ENCODE measurements at places on chromosomes 6 and 20.

DNA sequence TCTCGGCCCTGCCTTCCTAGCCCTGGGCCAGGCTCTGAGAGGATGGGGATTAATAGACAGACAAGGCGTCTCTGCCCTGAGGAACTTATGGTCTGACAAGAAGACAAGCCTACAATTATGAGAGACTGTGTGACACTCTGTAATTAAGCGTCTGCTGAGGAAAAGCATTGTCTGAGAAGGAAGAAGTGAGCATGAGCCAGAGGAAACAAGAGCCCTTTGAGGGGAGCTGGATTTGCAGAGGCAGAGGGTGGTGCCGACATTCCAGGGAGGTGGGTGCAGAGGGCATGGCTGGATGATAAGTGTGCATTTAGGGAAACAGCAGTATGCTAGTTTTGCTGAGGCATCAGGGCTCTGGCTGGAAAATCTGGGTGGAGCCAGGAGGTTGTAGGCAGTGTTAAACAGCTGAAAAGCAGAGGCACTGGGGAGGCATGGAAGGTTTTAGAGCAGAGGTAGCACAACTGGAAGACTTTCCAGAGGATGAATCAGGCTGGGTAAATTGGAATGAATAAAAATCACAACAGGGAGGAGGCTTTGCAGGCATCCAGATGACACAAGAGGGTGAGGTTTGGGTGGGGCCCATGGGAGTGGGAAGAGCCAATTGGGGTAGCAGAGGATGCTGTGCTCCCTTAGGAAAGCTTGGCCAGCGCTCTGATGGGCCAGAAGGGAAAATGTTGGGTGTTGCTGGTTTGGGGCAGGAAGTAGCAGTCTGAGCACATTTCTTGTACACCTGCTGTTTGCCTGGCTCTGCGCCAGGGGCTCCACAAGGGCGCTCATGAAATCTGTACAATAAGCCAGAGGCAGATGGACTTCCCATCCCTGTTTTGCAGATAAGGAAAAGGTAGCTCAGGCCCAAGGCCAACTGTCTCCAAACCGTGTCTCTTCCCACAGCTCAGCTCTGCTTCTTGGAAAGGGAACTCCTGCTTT lies 74.0 kb upstream of the MYL9 start:
- DNase-seq = peak; percentile 57

GRCh38 chr20:54433636-54434035 lies 41.8 kb upstream of the DOK5 start:
- DNase-seq = no peak

GRCh38 chr6:138493413-138493812 lies 5.9 kb downstream of the NHSL1 start:
- no peak for DNase-seq

DNA sequence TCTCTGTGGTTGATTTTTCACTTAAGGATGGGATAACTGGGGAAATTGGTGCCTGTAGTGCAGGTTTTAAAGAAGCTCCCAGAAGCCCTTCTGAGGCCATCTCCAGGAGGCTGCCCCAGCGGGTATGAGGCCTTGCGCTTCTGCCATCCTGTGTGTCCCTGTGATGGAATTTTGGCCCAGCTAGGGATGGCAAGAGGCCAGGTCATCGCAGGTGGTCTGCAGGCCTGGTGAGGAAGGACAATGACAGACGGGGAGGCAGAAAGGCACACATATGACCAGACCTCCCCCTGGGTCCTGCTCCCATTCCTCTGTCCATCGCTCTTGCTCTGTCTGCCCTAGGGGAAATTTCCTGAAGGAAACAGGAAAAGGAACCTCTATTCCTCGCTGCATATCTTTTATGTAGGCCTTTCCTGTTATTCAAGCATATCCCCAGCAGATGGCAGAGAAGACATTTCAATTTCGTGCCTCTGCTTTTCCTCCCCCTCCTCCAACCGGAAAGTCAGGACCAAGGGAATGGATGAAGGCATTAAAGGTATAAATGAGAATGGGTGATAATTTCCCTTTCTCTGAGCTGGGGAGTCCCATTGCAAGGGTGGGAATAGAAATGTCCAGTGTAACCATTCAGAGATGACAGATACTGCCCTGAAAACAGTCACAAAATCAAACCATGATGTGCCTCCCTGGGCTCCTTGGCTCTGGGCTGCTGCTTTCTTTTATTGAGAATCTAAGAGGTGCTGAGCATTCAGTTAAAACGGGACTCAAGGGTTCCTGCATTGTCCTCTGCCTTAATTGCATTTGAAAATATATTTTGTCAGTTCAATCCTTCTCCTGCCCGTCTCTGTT lies 17.6 kb upstream of the HLA-F start:
- peak; percentile 42 for DNase-seq

DNA sequence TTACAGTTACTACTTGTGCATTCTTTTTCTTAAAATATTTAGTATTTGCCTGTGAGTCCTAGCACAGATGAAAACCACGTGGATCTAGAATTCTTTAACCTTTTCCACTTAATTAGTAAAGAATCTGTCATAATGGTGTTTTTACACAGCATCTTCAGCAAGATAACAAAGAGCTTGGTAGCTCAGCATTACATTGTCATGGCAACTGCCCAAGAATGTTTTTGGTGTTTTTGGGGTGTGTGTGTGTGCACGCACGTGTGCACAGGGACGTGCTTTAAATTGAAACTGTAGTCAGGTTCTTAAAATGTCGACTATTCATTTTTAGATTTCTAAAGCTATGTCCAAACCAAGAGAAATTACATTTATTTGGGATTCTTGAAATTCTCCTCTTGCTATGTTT lies 108.0 kb downstream of the FIG4 start:
- DNase-seq = no peak

DNA sequence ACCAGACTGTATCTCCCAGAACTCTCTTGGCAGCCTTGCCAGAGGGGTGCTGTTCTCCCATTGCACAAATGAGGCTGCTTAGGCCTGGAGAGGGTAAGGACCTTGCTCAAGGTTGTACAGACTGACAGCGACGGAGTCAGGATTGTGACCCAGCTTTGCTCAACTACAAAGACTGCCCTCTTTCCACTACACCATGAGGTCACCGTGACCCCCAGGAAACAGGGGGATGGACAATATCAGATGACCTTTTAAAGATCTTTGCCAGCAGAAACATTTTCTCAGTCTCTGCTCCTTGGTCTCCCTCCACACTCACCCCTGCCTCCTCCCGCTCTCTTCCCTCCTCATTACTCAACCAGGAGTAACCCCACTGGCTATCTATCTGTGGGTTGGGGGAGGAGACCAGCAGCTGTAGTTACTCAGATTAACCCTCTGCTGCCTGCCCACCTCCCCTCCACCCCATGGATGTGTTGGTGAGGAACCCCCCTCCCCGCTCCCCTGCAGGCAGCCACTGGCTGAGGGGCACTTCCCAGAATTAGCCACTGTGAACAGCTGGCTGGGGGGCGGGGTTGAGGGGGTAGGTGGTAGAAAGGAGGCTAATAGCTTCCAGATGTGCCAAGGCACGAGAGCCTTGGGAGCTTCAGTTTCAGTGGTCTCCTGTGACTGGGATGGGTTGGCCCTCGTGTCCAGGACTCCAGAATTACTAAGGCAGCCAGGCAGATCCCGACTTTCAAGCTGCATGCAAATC lies 26.9 kb upstream of the MRPS18A start:
- DNase-seq = no peak

DNA sequence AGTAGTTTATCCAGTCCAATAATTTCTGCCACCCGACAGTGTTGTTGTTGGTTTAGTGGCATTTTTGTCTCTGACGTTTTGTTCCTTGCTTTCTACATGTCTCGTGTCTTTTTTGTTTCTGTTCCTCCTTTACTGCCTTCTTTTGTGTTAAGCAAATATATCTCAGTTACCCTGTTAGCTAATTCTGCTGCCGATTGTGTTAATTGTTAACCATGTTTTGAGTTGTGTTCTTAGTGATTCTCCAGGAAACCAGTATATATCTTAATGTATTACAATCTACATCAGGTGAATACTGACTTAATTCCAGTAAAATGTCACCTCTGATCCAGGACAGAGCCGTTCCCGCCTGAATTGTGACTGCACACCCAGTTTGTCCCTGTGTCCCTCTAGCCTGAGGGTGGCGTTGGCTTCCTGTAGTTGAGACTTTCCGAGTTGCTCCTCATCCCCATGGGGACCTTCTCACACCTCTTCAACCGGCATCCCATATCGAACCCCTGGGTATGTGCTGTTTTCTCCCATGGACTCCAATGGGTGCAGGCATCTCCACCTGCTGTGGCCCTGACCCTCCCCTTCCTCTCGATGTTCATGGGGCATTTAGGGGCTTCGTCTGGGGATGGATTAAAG lies 35.8 kb upstream of the BHLHE23 start:
- no peak for DNase-seq

GRCh38 chr20:3172933-3173609 lies at the start of gene LZTS3:
TSS of gene LZTS3 (minus strand) at chr20:3173549. CDS start at chr20:3167163, 6,386 bp downstream.
- peak; percentile 86 for DNase-seq

DNA sequence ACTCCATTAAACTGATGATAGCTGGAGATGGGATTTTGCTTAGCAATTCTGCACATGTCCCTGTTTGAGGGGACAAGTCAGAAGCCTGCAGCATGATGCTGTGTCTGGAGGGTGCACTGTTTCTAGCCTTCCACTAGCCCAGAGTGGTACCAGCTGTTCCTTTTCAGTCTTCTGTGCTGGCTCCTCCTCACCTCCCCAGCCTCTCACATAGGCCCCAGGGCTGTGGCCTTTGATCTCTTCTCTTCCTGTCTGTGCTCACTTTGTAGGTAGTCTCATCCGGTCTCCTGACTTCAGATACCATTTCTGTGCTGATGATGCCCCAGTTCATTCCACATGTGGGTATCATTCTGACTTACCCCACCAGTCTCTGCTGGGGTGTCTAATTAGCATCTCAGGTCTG lies 126.3 kb downstream of the HIVEP1 start:
- DNase-seq = peak; percentile 37

- DNase-seq = peak; percentile 78
Measured at GRCh38 chr6:154928325-154928922, 66.7 kb upstream of the TIAM2 start.

GRCh38 chr20:60262967-60263603 lies 304.9 kb downstream of the CDH26 start:
- DNase-seq = peak; percentile 49

DNA sequence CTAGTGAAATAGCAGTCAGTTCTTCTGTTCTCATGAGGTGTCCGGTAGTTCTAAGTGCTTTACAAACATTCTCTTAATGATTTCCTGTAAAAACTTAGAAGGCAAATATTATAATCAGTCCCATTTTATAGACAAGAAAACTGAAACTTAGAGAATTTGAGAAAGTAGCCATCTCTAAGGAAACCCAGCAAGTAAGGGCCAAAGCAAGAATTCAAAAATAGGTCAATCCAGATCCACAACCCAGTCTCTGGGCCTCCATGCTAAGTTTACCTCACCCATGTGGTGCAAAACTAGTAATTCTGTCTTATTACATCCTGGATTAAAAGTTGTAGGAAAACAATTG lies 27.6 kb upstream of the ASXL1 start:
- no peak for DNase-seq

- no peak for DNase-seq
Measured at GRCh38 chr6:135854799-135855198, 3.3 kb downstream of the PDE7B start.

- DNase-seq = no peak
Measured at GRCh38 chr20:59573837-59574236, 30.5 kb upstream of the PHACTR3 start.

DNA sequence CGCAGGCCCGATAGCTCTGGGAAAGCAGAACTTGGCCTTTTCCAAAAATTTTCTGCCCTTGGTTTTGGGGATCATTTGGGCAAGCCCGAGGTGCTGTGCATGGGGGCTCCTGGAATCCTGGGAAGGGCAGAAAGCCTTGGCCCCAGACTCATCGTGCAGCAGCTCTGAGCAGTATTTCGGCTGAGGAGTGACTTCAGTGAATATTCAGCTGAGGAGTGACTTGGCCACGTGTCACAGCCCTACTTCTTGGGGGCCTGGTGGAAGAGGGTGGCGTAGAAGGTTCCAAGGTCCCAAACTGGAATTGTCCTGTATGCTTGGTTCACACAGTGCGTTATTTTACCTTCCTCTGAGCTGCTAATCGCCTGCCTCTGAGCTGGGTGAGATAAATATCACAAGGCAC lies 1.1 kb upstream of the BMP2 start:
- DNase-seq = no peak

- DNase-seq = no peak
Measured at GRCh38 chr6:28738396-28738765, 185.4 kb downstream of the TRIM27 start.

- no peak for DNase-seq
Measured at GRCh38 chr6:37637562-37638413, 59.9 kb downstream of the MDGA1 start.

- no peak for DNase-seq
Measured at GRCh38 chr20:24543168-24543567, 73.7 kb downstream of the SYNDIG1 start.

DNA sequence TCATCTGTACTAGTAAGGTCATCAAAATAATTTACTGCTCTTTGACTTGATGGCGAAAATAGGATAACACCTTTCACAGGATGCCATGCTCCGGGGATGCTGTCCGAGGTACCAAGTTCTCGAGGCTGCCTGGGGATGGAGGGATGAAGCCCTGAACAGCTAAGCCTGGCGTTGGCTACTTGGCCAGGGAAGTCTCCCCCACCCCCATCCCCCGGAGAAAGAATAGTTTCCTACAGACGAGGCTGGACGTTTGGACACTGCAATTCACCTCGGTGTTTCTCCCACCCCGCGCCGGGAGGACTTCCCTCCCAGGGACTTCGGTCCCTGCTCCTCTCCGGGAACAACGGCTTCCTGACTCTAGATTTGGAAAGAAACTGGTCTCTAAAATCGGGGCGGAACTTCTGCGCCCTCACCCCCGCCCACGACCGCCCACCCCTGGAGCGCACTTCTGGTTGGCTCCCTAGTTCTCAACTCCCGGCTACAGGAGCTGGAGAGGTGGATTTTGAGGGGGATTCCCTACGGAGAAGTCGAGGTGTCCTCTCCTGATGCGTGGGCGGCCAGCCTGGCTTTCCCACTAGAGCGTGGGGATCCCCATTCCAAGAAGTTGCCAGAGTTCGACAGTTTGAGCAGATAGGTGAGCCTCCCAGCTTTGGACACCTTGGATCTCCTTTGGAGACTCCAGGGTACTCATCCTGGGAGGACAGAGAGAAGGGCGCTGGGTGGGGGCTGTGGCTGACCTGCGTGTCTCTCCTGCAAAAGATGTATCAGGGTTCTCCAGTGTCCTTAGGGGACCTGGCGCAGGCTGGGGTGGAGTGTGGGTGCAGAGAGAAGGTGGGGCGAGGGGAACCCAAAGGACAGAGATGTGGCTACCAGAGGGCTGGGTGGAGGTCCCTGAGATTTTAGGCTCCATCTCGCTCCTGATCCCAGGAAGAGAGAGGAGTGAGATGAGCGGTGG lies 1.1 kb downstream of the PCSK2 start:
- DNase-seq = no peak

DNA sequence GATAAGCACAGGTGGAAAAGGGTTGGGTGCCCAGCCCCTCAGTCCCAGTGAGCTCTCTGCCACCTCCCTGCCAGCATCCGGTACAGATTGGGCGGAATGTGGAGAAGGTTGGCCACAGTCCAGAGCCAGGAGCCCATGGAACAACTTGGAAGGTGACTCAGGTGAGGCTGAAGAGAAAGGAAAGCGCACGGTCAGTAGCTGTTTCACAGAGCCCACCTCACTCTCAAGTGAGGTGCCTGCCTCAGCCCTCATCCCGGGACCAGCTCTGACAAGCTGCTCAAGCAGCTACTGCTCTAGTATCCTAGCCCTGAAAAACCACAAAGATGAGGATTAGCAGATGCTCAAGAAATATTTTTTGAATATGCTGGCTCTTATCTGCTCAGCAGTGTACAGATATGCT lies 1.1 kb upstream of the MMP24OS start:
- no peak for DNase-seq

- no peak for DNase-seq
Measured at GRCh38 chr6:47134476-47135189, 92.5 kb upstream of the ADGRF1 start.

- no peak for DNase-seq
Measured at GRCh38 chr6:167962711-167963110, 34.8 kb upstream of the KIF25 start.

- no peak for DNase-seq
Measured at GRCh38 chr20:62345681-62346370, 21.3 kb downstream of the LAMA5 start.

Measured in CD4-positive, alpha-beta T cell treated with Interleukin-2 at 100 ng/mL for 4 hours (primary cell).